ENCODE measurements at places on chromosomes 2 and 18.

DNA sequence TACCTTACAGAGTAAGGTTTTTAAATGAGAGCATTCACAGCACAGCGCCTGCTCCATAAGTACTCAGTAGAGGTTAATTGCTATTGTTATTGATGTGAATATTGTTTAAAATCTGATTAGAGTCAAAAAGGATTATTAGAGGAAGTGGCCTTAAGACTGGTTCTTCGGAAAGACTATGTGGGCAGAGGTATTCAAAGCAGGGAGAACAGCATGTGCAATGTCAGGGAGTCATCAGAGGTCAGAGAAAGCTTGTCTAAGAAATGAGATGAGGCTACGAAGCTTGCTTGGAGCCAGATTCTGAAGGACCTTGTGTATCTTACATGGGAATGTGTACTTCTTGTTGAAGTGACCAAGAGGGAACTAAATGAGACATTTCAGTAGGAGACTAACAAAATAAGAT, 49.8 kb downstream of the PMS1 start:
- no peak for DNase-seq

DNA sequence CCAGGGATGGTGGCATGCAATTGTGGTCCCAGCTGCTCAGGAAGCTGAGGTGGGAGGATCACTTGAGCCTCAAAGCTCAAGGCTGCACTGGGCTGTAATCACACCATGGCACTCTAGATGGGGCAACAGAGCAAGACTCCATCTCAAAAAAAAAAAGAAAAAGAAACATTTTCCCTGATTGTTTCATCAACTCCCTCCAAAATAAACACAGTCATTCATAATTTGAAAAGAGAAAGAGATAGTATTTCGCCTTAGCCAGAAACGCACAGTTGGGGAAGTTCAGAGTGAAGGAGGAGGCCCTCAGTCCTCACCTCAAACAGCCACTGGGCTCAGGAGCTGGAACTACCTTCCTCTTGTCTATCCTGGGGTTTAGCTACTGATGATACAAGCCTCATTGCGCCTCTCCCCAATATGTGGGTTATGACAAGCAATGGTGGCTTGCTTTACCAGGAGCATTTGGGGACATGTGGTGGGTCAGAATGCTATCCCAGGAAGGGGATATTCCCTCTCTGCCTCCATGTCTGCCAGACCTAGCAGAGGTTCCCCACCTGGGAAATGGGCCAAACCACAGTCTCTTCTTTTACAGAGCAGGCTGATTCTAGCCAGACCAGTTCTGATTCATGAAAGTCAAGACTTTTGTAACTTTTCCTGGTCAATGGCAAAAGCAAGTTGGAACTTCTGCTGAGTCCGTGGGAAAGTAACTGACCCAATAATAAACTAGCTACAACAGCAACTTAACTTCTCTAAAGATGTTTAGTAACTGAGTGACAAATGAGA, 22.2 kb upstream of the TMEM87B start:
- DNase-seq: no peak

DNA sequence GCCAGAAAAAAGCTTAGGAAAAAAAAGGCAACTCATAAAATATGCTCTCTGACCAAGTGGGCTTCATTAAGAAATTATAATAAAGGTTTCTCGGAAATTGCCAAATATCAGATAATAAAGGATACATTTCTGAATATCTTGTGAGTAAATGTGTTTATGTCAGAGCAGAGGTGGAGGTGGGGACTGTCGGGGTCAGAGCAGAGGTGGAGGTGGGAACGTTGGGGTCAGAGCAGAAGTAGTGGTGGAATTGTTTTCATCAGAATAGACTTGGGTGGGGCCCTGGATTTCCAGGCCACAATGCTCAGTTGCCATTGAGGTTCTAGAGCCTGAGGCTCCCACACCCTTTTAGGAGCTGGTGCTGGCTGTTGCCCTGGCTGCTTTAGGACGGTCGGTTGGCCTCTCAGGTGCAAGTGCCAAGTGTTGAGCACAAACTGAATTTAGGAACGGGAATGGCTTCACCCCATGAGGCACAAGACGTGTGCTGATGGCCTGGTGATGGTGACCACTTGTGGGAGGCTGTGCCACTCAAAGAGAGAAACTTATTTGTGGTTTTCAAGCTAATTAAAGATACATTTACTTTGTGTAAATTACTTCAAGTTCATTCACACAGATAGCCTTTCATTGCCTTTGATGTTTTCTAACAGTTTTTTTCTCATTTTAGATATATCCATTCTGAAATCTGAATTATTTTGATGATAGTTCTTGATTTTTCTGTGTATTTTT, 131.5 kb downstream of the ATP9B start:
- no peak for DNase-seq

DNA sequence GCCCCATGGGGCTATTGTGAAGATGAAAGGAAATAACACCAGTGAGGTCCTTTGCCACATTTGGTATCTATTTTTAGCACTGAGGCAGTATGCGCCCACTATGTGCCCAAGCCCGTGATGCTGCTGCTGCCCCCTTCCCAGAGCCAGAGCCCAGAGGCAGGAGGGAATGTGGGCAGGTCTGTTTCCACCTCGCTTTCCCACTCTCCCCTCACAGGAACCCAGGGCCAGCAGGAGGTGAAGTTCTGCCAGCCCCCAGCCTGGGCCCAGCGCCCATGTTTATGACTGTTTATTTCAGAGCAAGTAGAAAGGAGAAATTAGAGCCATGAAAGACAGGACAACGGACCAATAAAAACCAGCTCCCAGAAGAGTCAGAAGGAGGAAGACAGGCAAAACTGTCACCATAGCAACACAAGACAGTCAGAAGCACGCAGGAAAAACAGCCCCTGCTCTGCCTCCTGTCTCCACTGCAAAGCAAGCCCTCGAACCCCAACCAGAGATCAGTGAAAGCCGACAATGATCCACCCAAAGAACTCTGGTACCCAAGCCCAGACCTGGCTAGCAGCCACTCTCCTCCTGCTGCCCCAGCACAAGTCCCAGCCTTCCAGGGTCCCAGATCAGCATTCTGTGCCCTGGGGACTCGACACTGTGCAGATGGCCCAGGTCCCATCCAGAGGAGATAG, 1.4 kb downstream of the CYRIA start:
- DNase-seq: no peak

DNA sequence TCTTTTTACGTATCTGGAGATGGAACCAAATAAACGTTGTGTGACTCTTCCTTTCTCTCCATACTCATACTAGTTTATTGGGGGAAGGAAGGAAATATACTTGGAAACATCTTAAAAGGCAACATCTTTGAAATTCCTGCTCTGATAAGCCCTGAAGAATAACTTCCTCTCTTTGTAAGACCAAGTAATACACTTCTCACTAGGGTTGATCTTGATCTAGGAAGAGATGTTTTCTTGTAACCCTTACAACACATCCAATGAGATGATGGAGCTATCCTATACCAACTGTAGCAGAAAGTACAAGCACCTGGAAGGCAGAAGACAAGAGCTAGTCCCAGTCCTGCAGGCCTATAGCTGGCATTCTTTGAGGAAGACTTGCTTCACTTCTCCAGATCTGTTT, 2.0 kb downstream of the ANKRD44 start:
- DNase-seq: no peak

DNA sequence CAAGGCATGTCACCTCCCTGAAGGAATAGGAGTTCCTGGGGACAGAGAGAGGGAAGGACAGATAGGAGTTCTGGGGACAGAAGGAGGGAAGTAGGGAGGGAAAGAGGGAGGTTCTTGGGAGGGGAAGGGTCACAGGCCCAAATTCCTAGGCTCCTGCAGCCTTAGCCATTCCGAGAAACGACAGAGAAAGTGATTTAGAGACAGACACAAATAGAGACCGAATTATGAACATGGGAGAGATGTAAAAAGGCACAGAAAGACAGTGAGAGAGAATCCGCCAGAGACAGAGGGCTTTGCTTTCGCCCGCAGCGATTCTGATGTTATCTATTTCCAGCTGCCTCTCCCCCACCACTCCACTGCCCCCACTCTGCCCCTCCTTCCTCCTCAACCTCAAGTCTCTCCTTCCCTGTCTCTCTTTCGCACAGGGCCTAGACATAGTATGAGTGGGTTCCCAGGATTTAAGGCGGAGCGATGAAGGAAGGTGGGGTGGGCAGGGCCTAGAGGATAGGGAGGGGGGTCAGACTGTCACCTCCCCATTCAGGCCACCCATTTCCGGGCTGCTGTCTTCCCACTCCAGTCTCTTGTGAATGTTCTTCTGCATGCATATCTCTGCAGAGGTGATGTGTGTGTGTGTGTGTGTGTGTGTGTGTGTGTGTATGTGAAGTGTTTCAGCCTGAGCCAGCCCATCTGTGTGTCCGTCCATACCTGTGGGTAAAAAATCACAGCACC, 3.3 kb upstream of the WNT6 start:
- DNase-seq: no peak

- DNase-seq: no peak
These were observed 28.9 kb upstream of the ARMC9 start for GRCh38 chr2:231169488-231169887.

DNA sequence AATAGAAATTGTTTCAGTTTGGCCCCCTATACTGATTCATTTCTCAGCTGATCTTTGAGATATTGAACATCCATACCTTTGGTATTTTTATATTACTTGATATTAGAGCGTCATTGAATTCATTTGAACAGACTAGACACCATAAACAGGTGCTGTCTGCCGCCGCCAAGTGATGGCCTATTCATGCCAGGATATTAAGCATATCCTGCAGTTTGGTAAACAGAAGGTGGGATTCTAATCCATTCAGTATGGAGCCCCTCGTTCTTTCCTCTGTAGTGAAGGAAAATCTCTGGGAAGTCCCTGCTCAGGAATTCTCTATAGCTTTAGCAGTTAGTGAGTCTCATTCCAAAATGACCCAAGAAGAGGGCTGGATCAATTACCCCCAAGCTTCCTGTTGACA, 23.0 kb upstream of the CD28 start:
- no peak for DNase-seq

DNA sequence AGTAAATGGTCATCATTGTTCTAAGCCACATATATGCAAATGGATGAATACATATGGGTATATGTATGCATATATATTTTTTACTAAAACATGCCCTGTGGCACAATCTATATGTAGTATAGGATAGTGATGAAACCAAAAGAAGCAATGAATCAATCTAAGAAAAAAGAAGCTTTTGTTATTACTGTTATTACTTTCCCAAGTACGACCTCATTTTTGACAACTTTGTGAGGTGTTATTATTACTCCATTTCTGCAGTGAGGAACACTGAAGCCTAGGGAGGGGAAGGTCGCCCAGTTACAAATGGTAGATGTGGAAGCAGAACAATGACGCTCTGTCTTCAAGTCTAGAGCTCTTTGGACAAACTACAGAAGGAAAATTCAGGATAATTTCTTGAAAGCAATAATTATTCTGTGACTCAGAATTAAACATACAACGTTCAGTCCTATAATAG, 38.3 kb downstream of the STAT4 start:
- no peak for DNase-seq

GRCh38 chr2:219980638-219981037, 353.2 kb downstream of the SLC4A3 start:
- DNase-seq: no peak
